ENCODE measurements at places on chromosomes 1 and 21.

GRCh38 chr1:223444411-223444810, 51.2 kb downstream of the CCDC185 start:
- no peak for DNase-seq

DNA sequence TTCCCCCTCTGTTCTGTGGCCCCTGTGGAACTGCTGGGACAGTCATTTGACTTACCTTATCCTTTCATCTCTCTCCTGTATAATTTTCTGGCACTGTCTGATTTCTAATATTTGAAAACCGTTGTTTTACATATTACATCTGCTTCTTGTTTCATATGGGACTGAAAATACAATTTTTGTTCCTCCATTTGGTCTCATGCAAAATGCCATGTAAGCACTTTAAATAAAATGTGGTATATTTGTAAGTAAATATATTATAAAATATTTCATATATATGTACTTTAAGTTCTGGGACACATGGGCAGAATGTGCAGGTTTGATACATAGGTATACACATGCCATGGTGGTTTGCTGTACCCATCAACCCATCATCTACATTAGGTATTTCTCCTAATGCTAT, 93.9 kb upstream of the PLPPR5 start:
- no peak for DNase-seq

DNA sequence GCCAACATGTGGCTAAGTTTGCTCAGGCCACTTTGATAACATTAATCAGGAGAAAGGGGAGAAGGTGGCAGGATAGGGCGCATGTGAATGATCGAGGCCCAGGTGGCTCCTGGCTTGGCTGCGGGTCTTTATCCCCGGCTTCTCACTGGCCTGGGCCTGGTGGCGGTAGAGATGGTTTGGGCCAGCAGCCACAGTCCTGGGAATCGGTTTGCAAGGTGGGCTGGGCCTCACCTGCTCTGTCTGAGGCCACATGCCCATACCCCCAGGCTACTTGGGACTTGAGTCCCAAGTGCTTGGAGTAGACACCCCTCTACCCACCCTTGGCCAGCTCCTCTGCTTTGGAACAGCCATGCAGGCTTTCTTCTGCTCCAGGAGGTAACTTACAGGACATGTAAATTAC, 49.7 kb upstream of the DISP3 start:
- no peak for DNase-seq

DNA sequence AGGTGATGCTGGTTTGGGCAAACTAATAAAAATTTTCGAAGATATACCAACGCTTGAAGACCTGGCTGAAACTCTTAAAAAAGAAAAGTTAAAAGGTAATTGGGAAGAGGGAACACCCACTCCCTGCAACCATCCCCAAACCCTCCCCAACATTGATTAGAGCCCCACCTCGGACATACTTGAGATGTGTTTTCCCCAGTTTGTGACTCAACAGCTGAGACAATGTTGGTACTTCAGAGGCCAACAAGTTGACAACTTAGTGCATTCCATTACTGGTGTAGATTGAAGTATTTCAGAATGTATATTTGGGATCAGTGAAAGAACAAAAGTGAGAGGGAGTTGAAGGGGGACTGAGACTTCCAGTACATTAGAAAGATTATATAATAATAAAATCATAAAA, 5.1 kb downstream of the IFI16 start:
- DNase-seq: no peak

- DNase-seq: no peak
These were observed 364.8 kb downstream of the CEP170 start for GRCh38 chr1:242890192-242890741.

All from stimulated activated naive CD4-positive, alpha-beta T cell treated with Interleukin-2 at 50 U/mL for 16 hours (primary cell).